ENCODE measurements at places on chromosomes 13 and 19.

DNA sequence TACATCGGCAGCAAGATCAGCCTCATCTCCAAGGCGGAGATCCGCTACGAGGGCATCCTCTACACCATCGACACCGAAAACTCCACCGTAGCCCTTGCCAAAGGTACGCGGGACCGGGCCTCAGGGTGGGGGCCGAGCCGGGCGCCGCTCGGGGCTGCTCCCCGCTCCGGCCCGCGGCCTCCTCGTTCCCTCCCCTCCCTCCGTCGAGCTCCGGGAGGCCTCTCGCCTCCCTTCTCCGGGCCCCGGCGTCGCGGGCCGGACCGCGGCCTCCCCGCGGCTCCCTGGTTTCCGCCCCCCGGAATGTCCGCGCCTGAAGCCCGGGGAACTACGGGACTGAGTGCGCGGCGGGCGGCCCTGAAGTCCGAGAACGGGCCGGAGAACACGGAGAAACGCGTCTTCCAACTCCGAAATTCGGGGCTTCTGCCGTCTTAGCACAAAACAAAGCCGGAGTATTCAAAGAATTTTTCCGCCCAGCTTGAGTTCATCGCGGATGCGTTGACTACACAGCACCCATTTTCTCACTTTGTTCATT, 423 bp downstream of the LSM14A start:
- no peak for DNase-seq

DNA sequence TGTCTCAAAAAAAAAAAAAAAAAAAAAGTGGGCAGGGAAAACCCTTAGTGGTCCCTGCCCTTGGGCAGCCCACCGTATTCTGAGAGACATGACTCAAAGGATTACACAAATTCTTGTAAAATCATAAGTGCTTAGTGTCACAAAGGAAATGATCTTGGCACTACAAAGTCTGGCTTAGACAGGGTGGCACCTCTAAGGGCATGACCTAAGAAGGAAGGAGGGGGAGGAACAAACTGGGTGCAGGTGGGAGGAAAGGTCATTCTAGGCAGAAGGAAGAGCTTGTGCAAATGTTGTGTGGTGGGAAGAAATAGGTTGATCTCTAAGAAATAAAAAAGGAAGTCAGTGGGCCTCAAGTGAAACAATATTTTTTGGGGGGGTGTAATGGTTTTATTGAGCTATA, 10.4 kb downstream of the PNPLA6 start:
- no peak for DNase-seq

- DNase-seq: no peak
These were observed 1.3 kb upstream of the FFAR1 start for GRCh38 chr19:35346193-35347052.

DNA sequence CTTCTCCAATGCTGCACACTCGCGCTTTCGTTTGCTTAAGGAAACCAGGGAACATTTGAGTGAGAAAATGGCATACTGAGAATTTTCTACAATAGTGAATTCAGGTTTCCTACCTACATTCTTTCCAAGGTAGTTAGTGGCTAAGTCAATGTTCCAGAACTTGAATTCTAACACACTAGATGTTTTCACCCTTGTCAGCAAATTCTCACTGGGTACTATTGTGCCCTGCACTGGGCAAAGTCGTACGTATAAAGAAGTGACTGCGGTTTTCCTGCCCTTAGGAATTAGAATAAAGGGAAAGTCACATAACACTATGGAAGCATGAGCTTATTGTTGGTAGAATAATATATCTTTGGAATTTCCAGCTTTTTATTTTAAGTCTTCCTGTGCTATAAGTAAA, 119.2 kb upstream of the TNFSF11 start:
- no peak for DNase-seq

GRCh38 chr13:28324181-28324789, 170.6 kb downstream of the FLT1 start:
- peak; percentile 21 for DNase-seq

GRCh38 chr19:17879466-17879865, 7.7 kb downstream of the SLC5A5 start:
- no peak for DNase-seq

- DNase-seq: no peak
These were observed 55.2 kb upstream of the DACH1 start for GRCh38 chr13:71922194-71922593.

- peak; percentile 91 for DNase-seq
These were observed 4.9 kb upstream of the PALM start for GRCh38 chr19:703651-704446.

DNA sequence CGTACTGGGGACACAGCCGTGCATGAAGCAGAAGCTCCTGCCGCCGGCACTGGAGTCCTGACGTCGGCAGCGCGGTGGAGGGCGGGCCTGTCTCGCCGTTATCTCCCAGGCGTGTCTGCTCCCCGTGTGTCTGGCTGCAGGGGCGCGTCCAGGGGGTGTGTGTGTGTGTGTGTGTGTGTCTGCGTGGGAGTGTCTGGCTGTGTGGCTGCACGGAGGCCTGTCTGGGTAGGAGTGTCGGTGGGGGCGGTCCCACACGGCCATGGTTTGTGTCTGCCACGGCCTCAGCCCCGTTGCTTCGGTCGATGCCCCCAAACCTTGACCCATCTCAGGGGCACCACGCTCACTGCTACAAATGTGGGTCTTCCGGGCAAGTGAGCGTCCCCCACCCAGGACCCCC, 18.3 kb downstream of the ARID3A start:
- DNase-seq: no peak

DNA sequence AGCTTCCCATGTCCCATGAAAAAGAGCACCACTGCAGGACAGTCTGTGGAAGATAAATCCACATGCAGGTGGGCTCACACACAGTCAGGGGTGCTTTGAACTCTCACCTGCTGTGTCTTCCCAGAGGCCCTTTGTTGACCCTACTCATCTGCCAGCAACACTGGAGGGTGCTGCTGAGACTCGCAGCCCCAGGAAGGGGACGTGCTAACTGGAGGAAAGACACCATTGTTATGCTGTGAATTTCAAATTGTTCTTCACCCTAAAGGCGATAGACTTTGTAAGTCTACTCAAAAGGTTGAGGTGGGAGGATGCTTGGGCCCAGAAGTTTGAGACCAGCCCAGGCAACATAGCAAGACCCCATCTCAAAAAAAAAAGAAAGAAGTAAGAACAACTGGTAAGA, 107.3 kb upstream of the SERP2 start:
- no peak for DNase-seq

GRCh38 chr19:42074513-42075363, 1.2 kb upstream of the ZNF574 start:
- no peak for DNase-seq

DNA sequence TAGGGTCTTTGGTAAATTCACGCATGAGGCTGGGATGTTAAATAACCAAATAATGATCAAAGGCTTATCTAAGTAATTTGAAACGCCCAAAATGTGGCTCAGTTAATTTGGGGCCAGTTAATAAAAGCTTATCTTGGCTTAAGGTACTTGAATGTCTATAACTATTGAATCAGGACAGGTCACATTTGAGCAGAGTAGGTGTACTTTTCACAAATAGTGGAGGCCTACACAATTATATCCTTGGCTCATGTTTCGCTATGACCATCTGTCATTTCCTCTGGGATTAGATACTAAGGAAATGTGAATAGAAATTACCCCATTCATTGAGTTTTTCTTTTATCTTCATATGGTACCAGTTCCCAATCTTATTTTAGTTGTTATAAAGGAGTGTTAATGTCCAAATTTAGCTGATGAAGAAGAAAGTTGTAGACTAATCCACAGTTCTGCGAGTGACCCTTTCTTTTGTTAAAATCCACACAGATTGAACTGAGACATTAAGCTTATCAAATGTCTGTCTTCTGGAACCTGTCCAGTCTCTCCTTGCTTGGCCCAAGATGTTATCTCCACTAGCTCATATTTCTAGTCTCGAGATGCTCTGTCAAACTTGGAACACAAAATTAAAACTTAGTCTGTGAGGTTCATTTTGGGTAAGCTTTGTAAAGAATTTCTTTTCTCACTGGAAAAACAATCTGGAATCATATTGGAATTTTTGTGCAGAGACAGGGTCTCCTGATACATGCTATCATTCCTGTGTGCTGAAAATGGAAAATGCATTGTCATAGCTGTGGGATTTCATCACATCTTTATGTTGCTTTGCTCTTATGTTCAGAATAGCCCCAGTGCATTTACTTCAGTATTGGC, 31.0 kb downstream of the SLAIN1 start:
- DNase-seq: no peak

- peak; percentile 36 for DNase-seq
These were observed 1.4 kb upstream of the PAN3 start for GRCh38 chr13:28136916-28137315.

DNA sequence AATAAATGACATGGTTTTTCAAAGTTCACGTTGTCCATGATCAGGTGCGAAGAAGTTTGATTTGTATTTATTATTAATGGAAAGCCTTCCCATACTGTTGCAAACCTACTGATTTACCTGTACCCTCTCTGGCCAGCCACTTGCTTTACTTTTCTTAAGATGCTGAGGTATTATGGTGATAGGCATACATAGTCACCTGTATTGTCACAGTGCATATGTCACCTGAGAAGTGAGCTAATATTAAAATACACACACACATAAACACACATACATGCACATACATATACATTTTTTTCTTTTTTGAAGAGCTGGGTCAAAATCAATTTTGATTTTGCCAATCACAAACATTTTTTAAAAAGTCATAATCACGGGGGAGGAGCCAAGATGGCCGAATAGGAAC, 72.1 kb downstream of the RNASEH2B start:
- DNase-seq: no peak

DNA sequence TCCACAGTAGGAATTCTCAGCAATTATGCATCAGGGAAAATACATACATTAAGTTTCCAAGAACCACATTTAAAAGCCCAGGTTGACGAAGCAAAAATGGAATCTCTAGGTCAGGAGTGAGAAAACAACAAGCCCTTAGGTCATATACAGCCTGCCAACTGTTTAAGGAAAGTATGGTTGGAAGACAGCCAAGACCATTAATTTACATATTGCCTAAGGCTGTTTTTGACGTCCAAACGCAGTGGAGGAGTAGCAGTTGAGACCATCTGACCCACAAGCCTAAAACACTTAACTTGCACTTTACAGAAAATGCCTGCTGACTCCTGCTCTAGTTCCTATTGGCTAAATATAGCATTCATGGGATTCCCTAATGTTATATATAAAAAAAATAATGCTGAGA, 299.0 kb downstream of the ITGBL1 start:
- no peak for DNase-seq

- no peak for DNase-seq
These were observed 46.2 kb upstream of the SOX21 start for GRCh38 chr13:94758436-94758960.

DNA sequence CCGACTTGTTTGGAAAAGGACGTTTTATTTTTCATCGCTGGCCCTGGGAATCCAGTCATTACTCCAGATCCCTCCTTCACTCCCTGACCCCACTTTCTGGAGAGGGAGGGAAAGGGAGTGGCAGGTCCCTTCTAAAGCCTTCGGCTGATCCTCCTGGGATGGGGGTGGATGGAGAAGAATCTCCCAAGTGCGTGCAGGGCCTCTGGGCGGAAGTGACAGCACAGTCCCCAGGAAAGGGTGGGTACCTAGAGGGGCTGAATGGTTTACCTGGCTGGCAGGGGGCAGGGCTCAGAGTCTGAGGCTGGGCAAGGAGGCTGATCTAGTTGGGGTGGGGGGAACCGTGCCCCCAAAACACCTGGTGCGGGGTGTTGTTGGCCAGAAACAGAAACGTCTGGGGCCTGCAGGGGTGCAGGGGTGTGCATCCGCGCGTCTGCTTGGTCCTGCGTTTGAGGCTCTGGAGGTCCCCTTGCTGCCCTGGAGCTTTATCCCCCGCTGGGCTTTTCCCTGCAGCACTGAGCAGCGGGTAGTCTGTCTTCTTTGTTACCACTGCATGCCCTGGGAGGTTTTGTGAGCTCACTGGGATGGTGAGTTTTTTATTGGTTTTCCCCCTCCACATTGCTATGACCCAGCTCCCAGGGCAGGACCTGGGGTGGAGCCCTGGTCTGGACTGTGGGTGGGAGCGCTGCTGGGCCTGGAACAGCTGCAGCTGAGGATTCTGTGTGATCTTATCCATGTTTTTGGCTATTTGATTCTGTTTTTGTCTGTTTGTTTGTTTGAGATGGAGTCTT, 3.0 kb upstream of the ZNF628 start:
- DNase-seq: no peak

- no peak for DNase-seq
These were observed 5.7 kb upstream of the PEX11G start for GRCh38 chr19:7494416-7495098.

- DNase-seq: no peak
These were observed 141.3 kb downstream of the STOML3 start for GRCh38 chr13:38849315-38849714.

GRCh38 chr19:925087-925525, 729 bp upstream of the ARID3A start:
- DNase-seq: peak; percentile 35

GRCh38 chr19:56912401-56913112, 72.0 kb upstream of the PEG3 start:
- DNase-seq: no peak

DNA sequence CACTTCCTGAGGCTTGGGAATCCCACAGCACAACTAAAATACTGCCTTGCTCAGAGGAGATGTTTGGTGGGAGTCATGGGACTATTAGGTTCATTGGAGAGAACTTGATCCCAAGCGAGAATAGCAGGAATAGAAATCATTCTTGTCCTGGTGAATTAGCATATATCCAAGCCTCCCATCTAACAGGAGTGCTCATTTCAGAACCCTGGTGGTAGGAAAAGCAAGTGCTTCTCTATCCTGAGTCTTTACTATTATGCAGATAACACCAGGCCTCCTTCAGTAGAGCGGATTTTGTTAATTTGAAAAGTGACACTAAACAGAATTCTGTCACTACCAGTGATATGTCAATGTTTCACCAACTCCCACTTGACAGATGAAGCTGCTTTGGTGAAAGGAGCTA, 199.5 kb downstream of the ATP8A2 start:
- DNase-seq: no peak

DNA sequence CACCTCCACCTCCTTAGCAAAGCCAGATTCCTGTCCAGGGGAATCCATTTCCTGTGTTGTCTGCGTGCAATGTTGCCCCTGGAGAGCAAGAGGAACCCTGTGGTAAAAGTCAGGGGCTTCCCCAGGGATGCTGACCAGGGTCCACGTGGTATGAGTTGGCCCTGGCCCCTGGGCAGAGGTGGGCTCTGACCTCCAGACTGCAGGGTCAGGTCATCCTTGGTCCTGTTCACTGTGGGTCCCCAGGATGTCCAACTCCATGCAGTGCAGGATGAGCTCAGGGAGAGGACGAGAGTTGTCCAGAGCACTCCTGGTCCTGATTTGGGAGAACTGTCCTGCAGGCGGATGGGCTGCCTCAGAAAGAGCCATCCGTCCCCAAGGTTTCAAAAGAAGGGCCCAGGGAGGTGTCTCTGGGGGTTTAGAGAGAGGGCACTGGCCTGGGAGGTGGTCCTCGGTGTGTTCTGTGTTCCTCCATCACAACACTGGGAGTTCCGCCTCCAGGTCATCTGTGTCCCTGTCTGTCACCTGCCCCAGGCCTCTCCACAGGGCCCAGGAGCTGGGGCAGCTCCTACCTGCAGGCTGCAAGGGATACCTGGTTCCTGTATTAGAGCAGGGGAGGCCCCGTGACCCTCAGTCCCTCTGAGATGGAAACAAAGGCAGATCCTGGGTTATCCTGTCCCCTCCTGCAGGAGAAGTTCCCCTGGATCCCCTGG, 1.2 kb upstream of the CEACAM4 start:
- no peak for DNase-seq
